Islet precursor cell (in vitro differentiated cells): ENCODE measurements at places on chromosomes 4 and X.
A peak's percentile ranks its signal among the peaks of the same experiment; 100 is the strongest.

DNA sequence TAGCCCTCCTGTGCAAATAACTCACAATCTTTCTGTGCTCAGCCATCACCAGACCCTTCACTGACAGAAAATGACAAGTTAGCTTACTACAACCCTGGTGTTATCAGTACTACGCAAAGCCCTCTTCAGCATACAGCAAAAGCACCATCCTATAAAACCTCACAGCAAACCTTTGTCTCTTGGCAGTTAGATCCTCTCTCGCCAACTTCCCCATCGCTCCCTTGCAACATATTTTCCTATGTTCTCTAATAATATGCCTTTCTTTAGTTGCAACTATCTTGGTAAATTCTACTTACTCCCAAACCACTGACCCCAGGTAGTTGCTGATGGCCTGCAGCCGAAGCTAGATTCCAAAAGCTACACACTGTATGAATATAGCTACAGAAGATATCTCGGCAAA lies 856.9 kb upstream of the FRG1 start:
- DNase-seq = no peak

DNA sequence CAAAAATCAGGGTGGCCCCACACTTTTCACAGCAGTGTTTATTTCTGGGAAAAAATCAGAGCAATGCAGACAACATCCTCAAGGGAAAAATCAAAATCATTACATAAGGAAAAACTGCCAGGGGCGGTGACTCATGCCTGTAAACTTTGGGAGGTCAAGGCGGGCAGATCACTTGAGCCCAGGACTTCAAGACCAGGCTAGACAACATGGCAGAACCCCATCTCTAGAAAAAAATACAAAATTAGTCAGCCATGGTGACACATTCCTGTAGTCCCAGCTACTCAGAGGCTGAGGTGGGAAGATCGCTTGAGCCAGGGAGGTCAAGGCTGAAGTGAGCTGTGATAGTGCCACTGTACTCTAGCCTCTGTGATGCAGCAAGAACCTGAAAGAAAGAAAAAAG lies 102.8 kb downstream of the NAF1 start:
- no peak for DNase-seq

DNA sequence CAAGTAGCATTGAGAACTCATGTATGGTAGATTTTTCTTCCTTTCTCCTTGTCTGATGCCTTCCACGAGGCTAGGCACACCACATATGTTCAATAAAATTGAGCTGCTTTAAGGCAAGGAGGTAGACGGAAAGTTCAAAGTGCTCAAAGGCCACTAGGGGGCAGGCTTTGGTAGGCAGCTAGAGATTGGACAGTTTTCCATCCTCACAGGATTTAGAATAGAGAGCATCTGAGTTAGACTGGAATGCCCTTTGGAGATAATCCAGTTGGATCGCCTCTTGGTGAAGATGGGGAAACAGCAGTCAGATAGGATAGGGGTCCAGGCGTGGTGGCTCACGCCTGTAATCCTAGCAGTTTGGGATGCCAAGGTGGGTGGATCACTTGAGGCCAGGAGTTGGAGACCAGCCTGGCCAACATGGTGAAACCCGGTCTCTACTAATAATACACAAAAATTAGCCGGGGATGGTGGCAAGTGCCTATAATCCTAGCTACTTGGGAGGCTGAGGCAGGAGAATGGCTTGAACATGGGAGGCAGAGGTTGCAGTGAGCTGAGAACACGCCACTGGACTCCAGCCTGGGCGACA lies 30.4 kb downstream of the ELF4 start:
- peak; percentile 71 for DNase-seq

GRCh38 chrX:115892787-115893671 lies 277.5 kb upstream of the AGTR2 start:
- DNase-seq = peak; percentile 67

DNA sequence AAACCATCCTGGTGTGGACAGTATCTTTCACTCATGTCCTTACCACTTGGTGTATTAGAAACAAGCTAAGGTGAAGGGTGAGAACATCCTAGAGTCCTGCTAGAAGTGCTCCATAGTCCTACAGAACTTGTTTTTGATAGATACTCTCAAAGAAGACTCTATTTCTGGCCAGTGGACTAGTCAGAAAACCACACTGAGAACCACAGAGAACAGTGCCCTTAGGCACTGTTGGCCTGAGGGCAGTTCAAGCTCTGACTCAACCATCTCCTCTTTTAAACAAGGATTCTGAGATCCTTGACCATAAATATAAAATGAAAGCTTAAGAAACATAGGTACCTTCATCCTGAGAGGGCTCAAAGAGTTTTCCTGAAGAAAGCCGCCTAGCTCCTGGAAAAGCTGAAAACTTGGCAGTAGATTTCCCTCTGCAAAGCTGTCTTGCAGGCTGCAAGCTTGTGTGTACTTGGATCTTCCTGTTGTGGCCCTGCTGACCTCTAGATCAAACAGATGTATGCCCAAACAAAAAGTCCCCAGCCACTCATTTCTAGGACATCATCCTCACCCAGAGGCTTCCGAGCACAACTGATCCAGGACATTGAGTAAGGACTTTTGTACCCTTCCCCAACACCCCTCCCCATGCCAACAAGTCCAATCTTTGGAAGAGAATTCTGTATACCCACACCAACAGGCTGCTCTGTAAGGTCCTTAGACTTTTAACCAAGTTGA lies 111.6 kb upstream of the CXCL13 start:
- DNase-seq = no peak

GRCh38 chr4:26351685-26352084 lies 30.9 kb downstream of the RBPJ start:
- DNase-seq = no peak

DNA sequence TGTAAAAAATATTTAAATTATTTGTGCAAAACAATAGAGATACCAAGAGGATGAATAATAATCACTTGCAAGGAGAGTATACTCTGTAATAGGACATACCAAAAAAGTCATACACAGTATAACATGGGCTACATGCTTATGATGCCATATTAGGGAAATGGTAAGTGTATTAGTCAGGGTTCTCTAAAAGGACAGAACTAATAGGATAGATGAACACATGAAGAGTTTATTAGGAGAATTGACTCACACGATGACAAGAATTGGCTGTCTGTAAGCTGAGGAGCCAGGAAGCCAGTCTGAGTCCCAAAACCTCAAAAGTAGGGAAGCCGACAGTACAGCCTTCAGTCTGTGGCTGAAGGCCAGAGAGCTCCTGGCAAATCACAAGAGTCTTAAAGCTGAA lies 151.2 kb downstream of the DTHD1 start:
- DNase-seq = no peak

DNA sequence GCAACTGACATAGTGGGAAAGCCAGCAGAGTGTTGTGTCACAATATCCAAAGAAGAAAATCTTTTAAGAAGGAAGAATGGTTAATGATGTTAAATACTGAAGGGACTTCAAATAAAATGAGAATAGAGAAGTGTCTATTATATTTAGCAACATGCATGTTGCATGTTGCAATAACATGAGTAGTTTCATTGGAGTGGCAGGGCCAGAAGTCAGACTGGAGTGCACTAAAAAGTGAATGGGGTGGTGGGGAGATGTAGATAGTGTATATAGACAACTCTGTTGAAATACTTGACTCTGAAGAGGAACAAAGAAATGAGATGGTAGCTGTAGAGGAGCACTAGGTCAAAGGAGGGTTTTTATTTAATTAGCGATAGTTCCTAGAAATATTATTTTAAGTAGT lies 9.5 kb upstream of the AMMECR1 start:
- no peak for DNase-seq

DNA sequence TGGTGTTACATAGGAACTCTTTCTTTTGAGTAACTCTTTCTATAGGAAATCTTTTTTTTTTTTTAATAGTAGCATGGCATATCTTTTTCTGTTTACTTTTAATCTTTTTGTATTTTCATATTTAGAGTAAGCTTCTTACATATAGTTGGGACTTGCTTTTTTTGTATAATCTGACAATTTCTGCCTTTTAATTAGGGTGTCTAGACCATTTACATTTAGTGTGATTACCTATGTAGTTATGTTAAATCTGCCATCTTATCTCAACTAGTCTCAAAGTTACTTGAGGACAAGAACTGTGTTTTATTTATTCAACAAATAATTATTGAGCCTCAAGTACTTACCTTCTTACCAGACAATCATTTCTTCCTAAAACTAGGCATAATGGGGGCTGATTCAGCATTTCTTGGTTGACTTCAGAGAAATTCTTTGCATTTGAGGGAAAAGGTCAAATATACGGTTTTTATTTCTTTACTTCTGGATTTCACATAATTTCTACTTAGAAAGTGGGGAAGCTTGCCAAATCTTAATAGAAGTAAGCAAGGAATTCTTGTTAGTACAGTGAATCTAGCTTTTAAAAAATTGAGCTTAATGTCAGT lies 28.6 kb downstream of the MND1 start:
- no peak for DNase-seq

- DNase-seq = peak; percentile 80
Observed at GRCh38 chr4:184514121-184514988, 40.0 kb upstream of the IRF2 start.

DNA sequence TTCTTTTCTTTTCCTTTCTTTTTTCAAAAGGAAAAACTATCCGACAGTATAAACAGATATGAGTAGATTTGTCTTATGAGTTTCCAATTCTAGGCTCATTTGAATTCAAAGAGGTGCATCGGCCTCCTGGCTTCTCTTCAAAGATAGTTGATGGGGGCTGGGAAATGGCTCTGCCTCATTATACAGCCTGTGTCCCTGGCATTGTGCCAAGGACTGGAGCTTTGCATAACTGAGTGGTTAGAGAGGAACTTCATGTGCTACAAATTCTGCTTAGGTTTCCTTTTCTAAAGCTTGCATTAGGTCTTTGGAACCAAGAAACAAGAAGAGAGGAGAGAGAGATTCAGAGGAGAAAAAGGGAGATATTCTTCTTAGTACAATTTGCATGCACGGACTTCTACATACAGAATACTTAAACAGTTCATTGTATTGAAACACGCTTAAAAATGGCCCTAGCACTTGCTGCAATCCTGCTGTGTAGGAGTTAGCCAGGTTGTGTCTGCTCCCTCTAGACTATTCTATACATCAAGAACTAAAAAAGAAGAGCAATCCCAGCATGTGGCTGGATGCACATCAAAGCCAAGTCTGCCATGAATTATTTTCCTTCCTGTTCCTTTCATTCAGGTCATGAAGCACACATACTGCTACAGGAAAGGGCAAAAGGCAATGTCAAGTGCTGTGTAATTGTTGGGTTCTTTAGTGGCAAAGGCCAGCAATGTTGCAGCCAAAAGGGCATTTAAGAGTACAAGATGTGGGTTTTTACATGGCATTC lies 70.9 kb downstream of the INTS12 start:
- DNase-seq = no peak

DNA sequence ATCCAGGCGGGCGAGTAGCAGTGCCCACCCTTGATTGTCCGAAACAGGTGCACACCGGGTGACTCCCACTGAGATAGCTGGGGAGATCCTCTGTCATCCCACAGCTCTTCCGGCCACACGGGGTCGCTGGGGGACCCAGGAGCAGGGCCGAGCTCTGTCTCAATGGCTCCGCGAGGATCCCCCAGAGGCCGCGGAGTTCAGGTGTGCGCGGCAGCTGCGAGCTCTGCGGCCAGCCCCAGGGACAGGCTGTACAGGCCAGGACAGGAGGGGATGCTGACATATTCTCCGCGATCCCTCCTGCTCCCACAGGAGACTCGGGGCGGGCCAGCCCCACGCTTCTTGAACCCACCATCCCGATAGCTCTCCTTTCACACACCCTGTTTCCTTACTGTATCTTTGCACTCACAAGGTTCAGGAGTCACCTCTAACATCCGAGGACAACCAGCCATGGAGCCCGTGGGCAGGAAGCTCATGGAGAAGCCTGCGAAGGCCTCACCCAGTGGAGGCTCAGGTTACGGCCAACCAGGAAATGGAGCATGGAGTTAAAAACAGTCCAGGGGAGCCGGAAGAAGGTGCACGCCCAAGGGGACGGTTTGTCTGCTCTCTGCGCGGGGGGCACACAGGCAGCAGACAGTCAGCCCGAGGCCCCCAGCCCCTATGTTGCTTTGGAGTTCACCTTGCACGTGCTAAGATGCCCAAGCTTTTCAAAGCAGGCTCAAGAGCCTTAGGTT lies 77.9 kb upstream of the AMELX start:
- DNase-seq = peak; percentile 55
